Stimulated activated CD8-positive, alpha-beta memory T cell treated with anti-CD3 and anti-CD28 coated beads, Interleukin-7, amount 100 ng/mL, for 24 hours (primary cell): ENCODE measurements at places on chromosomes 13 and 19.

DNA sequence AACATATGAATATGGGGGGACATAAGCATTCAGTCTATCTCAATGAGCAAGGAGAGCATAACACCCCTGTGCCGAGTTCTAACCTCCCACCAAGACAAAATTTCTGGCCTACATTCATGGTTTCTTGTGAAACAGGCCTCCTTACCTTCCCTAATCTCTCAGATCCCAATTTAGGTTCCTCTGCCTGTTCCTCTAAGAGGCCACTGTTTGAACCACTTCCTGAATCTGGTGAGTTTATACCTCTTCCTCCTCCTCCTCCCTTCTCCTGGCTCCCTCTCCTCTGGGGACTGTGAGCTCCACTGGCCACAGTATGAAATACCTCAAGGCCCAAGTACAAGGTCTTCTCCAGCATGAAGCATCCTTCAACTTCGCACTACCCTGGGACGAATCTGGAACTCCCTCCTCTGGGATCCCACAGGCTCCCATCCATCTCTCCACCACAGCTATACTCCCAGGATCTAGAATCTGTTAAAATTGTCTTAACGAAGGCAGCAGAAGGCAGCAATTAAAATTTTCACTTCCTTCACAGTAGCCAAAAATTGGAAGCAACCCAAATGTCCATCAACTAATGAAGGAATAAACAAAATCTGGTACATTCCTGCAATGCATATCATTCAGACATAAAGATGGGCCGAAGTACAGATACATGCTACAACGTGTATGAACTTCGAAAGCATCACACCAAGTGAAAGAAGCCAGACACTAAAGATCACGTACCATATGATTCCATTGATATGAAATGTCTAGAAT lies 7.8 kb upstream of the SIGLECL1 start:
- DNase-seq = no peak

DNA sequence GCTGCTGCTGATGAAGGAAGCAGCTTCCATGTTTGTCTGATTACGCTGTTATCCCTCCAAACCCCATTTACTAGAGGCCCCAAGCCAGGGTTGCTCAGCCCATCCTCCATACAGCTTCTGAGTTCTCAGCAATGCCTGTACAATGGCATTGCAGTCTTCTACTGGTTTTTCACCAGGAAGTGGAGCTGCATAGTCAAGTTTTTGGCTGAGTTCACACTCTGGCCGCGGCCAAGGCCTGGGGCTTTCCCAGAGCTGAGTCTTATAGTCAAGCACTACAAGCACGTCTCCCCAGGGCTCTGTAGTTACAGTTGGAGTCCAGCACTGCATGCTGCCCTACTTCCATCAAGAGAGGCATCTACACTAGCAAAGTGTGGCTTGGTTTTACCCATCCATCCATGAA lies 182.5 kb downstream of the POU4F1 start:
- no peak for DNase-seq

- no peak for DNase-seq
These were observed 48.3 kb downstream of the ELF1 start for GRCh38 chr13:40970803-40971202.

DNA sequence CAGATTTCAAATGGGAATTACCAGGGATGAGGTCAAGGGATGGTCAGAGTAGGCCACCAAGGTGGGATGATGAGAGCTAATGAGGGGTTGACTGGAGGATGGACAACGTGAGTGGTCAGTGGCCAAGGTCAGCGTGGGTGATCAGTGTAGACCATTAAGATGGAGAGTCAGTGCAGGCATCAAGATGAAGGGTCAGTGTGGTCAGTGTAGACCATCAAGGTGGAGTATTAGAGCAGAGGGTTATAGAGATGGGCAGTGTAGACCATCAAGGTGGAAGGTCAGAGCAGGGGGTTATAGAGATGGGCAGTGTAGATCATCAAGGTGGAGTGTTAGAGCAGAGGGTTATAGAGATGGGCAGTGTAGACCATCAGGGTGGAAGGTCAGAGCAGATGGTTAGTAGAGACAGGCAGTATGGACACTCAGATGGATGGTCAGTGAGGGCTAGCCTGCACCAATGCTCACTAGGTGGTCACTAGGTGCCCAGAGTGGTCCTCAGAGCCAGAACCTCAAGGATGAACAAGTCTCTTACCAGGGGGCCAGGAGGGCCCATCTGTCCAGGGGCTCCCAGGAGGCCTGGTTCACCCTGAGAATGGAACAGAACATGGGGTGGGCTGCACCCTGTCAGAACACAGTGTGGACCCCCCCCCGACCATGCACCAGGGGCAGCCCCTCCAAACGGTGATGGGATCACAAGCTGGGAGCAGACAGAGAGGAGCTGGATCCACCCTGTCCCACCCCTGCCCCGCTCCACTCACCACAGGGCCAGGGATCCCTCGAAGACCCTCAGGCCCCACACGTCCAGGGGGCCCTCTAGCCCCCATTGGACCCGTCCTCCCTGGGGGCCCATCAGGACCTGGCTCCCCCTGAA lies 32.7 kb upstream of the OLFM2 start:
- no peak for DNase-seq

- no peak for DNase-seq
These were observed 2689.2 kb downstream of the PCDH9 start for GRCh38 chr13:64540976-64541375.

DNA sequence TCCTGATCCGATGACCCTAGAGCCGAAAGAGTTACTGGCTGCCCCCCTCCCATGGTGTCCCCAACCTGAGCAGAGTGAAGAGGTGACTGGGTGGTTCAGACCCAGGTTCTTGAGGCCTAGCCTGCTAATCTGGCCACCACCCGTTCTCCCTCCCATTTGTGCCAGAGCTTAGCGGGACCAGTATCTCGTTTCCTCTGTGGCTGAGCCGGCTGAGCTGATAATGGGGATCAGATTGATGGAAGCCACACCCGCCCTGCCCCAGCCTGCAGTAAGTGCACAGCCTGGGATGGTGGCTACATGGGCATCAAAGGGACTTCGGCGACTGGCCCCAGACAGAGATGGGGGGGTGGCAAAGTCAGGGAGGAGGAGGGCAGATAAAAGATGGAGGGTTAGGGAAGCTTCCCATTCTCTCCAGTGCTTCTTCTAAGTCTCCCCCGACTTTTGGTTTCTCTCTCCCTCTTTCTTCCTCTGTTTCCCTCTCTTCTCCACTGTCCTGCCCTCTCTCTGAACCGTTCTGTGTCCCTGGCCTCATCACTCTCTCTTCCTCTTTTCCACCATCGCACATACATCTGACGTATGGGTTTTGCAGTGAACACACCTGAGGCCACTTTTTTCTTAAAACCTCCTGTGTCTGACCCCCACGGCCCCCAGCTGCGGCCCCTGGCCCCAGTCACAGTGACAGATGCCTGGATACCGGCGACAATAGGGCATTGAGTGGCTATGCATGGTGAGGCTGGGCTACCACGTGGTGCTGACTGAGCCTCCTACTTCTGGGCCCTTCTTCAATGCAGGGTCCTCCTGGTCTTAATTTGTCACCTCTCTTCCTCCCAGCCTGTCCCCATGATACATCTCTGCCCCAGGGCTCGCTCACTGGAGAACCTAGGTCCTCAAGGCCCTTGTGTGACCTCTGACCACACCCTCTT lies 2.4 kb downstream of the ELAVL3 start:
- DNase-seq = no peak

- DNase-seq = no peak
These were observed 85.0 kb upstream of the ATXN8OS start for GRCh38 chr13:70022646-70023045.

DNA sequence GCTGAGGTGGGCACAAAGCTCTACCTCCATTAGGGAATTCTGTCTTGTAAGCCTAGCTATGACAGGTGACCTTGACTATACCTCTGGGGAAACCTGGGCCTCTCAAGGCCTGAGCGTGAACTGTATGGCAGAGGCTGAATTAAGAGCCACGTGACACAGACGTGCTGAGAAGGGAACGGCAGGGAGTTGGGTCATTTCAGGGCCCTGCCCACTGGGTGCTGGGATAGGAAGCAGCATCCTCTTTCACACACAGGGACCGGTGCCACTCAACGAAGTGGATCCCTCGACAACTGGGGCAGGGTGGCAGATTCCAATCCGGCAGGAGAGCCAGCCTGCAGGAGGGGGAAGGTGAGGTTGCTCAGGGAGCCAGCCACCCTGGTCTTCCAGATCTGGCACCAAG lies 9.2 kb downstream of the ASF1B start:
- DNase-seq = no peak

GRCh38 chr19:18662972-18663732 lies 20.3 kb upstream of the CRTC1 start:
- no peak for DNase-seq

DNA sequence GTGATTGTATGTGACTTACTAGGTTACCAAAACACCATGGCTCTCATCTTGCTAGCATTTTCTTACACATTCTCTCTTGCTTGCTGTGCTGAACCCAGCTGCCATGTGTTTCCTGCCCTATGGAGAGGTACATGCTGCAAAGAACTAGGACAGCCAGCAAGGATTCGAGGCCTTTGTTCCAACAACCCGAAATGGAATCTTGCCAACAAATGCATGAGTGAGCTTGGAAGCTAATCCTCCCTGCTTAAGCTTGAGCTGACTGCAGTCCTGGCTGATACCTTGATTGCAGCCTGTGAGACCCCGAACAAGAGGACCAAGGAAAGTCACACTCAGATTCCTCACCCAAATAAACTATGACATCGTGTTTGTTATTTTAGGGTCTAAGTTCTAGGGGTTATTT lies 651.2 kb downstream of the SLITRK6 start:
- no peak for DNase-seq

DNA sequence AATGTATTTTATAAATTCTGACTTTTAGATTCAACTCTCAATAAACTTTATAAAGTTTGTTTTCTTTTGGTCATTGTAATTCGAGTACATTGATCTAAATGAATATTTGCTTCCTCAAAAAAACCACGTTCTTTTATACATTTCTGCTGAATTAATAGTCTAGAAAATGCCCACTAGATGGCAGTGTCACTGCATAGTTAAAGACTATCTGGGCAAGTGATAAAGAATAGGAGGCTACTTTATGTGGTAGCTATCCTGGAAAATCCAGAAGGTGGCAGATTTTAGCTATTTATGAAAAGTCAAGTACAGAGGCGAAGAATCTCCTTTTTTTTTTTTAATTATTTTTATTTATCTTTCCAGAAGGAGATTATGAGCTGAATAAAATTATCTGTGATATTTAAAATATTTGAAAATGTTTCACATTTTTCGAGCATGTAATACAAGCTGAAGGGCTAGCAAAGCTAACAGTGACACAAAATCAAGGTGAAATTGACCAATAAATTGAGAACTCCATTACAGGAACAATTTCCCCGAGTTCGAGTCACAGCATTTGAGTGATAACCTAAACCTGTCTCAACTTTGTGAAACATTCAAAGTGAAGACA lies 221.8 kb downstream of the OLFM4 start:
- no peak for DNase-seq

DNA sequence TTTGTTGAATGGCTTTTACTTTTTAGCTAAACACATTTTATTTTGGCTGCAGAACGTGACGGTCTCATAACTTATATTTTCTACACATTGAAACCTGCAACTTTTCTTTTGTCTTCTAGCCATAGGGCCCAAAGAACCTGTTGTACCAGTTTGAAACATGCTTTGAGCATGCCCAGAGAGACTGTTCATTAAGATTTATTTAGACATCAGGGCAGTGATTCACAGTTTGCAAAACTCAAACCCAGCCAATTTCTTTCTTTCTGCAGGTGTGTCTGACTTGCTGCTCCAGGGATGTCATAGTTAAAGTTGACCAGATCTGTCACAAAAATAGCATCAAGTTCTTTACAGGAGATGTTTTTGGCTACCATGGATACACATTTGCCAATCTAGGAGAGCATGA lies 22.0 kb downstream of the SAE1 start:
- DNase-seq = no peak

DNA sequence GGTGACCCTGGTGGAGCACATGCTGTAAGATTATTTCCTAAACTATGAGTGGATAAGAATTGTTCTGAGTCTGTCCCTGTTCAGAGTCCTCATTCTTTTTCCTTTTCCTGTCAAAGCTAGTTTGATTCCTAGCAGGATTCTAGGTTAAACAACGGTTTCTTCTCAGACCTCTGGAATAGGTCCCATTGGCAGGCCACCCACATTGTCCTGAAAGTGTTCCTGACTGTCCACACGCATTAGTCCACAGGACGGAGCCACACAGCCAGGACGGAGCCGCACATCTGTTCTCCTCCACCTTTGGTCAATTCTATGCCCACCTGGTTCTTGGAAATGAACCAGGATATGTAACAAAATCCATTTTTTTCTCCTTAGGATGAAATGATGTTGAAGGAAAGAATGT lies 46.1 kb downstream of the ANKRD10 start:
- no peak for DNase-seq

DNA sequence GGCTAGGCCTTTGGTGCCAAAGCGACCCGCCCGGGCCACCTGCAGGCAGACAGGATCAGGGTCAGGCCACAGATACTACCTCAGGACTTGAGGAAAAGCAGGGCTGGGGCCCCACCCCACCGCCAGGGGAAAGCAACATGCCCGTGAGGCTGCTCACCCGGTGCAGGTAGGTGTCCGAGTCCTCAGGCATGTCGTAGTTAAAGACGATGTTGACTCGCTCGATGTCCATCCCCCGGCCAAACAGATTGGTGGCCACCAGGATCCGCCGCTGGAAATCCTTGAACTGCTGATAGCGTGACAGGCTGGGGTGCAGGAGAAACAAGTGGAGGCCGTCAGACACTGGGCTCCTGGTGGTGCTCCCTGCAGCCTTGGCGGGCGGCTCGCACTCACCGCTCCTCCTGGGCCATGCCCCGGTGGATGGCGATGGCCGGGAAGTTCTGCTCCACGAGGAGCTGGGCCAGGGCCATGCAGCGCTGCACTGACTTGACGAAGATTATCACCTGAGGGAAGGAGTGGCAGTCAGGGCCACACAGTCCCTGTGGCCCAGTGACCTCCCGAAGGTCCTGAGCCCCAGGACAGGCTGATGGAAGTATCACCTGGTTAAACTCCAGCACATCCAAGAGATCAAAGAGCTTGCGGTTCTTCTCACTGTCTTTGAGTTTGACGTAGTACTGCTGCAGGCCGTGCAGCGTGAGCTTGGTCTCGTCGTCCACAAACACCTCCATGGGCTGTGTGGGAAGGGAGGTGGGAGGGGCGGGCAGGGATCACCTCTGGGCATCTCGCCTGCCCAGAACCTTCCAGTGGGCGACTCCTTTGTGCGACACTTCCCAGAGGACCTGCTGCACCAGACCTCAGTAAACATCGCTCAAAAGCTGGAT lies 9.8 kb downstream of the DDX39A start:
- DNase-seq = no peak

DNA sequence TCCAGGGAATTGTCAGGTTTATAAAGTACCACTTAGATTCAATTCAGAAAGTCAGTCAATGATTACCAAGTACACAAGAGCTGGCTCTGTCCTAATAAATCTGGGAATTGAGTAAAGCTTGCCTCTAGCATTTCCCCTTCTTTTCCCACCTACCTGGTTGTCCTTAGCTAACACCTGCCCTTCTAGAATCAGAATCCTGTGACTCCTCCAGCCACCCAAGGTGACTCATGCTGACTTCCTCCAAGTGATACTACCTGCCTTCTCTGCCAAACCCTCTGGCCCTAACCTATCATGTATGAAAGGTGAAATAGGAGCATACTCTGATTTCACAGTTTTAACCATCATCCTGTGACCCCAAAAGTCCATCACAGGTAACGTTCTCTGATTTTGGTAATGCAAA lies 151.2 kb downstream of the DIAPH3 start:
- no peak for DNase-seq

- DNase-seq = no peak
These were observed 1.5 kb downstream of the ZNF235 start for GRCh38 chr19:44303320-44303719.

- no peak for DNase-seq
These were observed 288.0 kb upstream of the TMTC4 start for GRCh38 chr13:100962585-100962984.
